CD4-positive, alpha-beta T cell treated with Interleukin-2 at 100 ng/mL for 4 hours (primary cell): ENCODE measurements at places on chromosomes 2 and 18.

DNA sequence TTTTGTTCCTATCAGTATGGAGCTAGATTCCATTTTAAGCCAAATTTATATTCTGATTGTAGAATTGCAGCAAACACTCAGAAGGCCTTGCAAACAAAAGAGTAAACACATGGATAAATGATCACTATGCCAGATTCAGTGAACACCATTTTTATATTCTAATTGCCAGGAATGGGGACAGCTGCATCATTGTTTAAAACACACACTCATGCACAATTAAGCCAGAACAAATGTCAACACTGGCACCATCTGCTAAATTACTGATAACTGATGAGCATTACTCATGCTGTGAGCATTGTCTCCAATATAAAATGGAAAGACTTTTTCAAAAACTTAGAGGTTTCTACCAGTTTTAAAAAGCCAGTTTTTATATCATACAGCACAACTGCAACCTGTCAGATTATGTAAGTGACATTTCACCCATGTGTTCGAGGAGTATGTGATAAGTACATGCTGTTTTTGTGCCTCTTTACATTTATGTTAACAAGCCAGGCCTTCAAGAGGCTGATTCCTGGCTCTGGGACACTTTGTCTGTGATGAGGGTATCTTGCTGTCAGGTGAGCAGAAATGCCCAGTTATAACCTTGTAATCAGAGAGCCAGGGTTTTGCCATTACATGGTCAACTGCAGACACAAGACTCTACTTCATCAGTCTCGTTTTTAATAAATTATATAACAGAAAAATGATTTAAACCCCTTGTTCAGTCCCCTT lies 4.4 kb upstream of the ST8SIA5 start:
- no peak for DNase-seq

DNA sequence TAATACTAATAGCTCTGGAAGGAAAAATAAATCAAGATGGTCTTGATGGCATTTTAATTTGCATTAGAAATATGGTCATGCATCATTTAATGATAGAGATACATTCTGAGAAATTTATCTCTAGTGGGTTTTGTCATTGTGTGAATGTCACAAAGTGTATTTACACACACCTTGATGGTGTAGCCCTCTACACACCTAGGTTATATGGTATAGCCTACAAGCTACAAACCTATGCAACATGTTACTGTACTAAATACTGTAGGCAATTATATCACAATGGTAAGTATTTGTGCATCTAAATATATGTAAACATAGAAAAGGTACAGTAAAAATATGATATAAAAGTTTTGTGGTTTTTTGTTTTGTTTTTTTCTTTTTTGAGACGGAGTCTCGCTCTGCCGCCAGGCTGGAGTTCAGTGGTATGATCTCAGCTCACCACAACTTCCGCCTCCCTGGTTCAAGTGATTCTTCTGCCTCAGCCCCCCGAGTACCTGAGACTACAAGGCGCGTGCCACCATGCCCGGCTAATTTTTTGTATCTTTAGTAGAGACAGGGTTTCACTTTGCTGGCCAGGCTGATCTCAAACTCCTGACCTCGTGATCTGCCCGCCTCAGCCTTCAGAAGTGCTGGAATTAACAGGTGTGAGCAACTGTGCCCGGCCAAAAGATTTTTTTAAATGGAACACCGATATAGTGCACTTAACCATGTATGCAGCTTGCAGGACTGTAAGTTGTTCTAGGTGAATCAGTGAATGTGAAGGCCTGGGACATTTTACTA lies 83.7 kb upstream of the UBXN4 start:
- peak; percentile 62 for DNase-seq

- no peak for DNase-seq
Measured at GRCh38 chr2:114698520-114698919, 256.1 kb downstream of the DPP10 start.

- DNase-seq, result no peak
Measured at GRCh38 chr2:202705446-202706020, 70.8 kb downstream of the FAM117B start.

- no peak for DNase-seq
Measured at GRCh38 chr2:153858250-153858649, 13.5 kb upstream of the GALNT13 start.

GRCh38 chr2:39395313-39395712 lies 41.8 kb downstream of the MAP4K3 start:
- no peak for DNase-seq

GRCh38 chr2:102540882-102541281 lies 67.9 kb downstream of the SLC9A4 start:
- no peak for DNase-seq

GRCh38 chr2:184765112-184765895 lies 167.0 kb downstream of the ZNF804A start:
- DNase-seq, result no peak

- DNase-seq, result no peak
Measured at GRCh38 chr2:109448946-109449788, 164.6 kb downstream of the SEPTIN10 start.

DNA sequence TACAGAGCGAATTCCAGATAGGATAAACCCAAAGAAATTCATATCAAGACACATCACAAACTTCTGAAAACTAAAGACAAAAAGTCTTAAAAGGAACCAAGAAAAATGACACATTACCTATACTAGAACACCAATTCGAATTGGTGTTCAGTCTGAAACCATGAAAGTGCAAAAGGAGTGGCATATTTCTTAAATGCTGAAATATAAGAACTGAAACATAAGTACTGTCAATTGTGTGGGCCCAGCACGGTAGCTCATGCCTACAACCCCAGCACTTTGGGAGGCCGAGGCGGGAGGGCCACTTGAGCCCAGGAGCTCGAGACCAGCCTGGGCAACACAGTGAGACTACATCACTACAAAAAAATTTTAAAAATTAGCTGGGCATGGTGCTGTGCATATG lies 43.4 kb downstream of the TMEM131 start:
- no peak for DNase-seq

DNA sequence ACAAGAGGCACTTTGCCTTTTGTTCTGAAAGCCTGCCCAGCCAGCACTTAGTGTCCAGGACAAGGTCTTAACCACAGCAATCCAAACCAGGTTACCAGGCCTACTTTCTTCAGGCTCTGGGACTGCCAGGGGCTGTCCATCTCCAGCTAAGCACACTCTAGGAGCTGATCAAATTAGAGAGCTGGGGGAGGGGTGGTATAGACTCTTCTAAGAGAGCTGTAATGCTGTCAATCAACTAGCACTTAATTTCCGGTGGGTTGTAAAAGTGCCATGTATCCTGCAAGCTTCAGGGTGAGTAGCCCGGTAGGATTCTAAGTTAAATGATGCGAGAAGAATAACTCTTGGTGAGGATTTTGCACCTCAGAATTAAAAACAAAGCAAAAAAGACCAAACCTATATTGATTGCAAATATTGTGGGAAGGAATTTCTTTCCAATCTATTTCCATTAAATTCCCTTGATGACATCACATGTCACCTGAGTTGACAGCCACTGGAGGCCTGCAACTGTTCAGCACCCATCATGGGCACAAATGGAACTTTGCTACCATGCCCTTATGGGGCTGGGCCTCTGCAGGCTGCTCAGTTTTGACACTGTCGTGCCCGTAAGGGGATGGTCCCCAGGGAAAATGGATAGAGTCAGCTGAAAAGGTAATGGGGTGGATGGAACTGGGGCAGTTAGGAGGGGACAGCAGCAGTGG lies 8.7 kb upstream of the COX7A2L start:
- no peak for DNase-seq

DNA sequence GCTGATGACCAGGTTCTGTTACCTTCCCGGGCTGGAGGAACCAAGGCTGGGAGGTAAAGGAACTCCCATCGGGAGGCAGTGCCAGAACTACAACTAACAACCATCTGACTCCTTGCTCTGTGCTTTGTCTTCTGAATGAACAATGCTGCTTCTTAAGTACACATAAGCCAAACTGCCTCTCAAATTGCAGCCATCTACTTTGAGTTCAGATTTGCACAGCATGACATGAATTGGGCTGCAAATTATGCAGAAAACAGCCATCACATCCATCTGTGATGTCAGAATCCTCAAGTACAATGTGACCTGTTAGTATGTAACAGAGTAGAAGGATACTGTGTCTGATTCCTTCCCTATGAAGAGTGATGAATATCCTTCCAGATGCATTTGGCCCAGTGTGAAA lies 290.6 kb downstream of the ZNF521 start:
- DNase-seq, result no peak

DNA sequence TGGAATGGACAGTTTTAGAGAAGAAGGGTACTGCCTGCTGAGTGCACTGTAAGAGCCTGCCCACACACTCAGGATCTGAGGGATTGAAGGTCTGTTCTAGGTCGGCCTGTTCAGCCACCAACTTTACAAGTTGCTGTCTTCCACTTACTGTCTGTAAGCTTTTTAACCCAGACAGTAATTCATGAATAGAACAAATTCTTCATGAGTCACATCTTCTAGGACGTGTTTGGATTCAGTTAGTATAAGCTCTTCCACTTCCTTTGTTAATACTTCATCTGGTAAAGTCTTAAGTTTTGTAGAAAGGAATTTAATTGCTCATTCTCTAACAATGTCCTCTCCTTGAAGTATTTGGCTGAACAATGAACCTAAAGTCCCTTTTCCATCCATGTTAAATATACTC lies 74.6 kb downstream of the PDE11A start:
- DNase-seq, result no peak

GRCh38 chr2:64653109-64654062 lies at the start of gene SERTAD2:
SERTAD2 (minus strand) TSS chr2:64653913; CDS start chr2:64636871, 17,042 bp downstream.
- peak; percentile 87 for DNase-seq
